ENCODE measurements at places on chromosomes 4 and X.

GRCh38 chr4:41028392-41029076 is 185.8 kb downstream of the APBB2 start:
- no peak for DNase-seq

DNA sequence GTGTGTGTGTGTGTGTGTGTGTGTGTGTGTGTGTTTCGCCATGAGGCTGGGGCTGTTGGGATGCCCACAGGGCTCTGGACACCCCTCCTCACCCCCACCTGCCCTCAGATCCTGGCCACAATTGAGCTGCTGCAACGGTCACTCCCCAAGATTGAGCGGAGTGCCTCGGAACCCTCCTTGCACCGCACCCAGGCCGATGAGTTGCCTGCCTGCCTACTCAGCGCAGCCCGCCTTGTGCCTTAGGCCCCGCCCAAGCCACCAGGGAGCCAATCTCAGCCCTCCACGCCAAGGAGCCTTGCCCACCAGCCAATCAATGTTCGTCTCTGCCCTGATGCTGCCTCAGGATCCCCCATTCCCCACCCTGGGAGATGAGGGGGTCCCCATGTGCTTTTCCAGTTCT is 10.2 kb downstream of the ARAF start:
- DNase-seq: no peak

GRCh38 chrX:39159921-39160507 is 358.8 kb downstream of the MID1IP1 start:
- DNase-seq: no peak

- no peak for DNase-seq
These were observed 125.4 kb downstream of the ATXN3L start for GRCh38 chrX:13194291-13195103.

DNA sequence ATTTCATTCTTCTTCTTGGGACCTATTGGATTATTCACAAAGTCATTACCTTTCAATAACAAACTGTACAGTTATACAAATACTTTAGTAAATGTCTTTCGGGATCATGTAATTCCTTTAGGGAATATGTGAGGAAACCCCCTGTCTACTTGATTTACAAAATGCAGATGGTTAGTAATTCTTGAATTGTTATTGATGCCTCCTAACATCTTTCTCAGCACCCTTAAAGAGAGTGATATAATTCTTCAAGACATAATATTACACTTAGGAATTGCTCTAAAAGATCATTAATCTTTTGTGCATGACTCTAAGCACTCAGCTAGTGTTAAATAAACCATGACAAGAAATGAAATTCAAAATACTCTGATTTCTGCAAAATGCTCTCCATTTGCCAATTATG is 988.1 kb upstream of the HS3ST1 start:
- DNase-seq: no peak

GRCh38 chrX:274904-275475 is 6.2 kb upstream of the PLCXD1 start:
- DNase-seq: peak; percentile 35

DNA sequence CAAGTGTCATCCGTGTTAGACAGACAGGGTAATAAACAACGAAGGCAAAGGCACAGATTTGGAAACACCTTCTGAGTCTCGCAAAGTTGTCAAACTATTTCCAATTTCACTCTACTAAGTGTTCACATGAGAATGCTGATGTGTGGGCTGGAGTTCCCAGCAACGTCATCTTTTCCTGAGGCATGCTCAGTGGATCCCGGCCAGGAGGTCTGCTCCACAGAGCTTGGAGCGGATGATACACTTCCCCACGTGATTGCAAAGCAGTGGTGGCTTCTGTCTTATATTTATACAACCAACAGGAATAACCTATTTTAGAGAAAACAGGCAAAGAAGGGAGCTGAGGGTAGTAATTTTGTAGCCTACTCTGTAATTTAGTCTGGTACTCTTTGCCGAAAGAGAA is 40.1 kb upstream of the PDK3 start:
- no peak for DNase-seq

DNA sequence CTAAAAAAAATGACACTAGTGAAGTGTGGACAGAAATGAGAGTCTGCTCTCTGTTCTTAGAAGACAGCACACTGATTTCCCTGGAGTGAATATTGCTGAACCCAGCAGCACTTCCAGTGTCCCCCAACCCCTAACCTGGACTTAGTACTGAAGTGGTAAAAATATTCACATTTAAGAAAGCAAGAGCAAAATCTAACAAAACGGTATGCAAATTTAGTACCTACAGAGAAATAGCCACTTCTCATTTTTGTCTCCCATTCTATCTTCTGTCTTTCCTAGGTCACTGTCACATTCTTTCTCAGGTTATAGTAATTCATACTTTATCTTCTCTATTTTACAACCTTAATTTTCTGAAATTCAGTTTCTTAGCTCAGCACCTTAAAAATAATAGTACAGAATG is 274.7 kb downstream of the CFAP299 start:
- DNase-seq: no peak

- no peak for DNase-seq
These were observed 37.8 kb downstream of the SPCS3 start for GRCh38 chr4:176357359-176358082.

DNA sequence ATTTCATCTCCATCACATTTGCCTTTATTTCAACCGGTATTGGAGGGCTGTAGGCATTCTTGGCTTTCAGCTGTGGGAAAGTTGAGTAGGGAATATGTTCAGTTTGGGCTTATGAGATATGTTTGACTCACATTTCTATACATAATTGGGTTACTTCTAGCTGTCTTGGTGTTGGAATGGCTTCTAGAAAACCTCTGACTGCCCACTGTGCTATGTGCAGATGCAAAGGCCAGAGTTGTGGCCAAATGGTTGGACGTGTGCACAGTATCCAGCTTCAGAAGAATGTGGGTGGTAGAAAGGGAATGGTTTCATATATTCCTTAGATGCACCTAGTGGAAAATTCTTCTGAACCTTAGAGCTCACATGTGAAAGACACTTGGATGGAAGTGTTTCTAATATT is 92.6 kb upstream of the H2AZ1 start:
- no peak for DNase-seq

DNA sequence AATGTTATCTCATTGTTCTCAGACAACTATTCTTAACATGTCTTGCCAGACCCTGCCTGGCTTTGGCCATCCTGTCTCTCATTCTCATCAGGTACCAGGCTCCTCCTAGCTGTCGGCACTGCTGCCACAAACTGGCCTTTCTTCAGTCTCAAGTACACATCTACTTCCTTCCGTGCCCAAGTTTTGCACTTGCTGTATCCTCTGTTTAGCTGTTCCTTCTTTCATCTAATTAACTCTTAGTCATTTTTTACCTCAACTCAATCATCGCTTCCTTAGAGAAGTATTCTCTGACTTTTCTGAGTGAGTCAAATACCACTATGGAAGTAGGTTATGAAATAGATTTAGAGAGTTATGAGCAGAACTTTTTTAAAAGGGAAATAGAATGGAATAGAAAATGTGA is 19.7 kb downstream of the CXCL3 start:
- no peak for DNase-seq

- no peak for DNase-seq
These were observed 113.6 kb downstream of the GLUD2 start for GRCh38 chrX:121160987-121161386.

DNA sequence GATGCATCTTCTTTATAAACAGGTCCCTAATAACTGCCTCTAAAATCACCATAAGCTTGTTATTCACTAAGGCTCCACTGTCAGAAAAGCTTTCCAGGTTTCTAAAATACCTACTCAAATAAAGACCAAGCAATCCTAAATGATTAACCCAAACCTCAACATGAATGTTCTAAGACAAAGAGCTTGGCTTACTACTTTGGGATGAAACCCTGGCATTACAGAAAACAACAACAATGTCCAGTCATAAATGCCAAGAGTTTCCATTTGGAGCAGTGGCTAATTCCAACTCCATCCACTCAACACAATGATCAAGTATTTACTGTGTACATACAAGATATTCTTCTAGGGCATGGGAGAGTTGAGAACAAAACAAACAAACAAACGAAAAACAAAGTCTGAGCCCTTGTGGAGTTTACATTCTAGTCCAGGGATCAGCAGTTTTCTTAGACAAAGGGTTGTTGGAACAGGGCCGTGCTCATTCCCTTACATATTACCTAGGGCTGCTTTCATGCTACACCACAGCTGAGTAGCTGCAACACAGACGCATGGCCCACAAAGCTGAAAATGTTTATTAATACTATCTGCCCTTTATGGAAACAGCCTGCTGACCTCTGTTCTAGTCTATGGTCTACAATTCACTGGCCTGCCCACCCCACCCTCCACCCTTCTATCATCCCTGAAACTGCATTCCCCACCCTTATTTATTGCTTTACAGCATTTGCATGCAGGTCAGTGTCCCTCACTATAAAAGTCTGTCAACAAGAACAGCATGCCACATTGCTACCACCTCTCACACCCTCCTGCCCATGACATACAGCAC is 23.7 kb downstream of the ABCG2 start:
- DNase-seq: no peak

- no peak for DNase-seq
These were observed 401.8 kb downstream of the PABPC4L start for GRCh38 chr4:133799717-133800315.

DNA sequence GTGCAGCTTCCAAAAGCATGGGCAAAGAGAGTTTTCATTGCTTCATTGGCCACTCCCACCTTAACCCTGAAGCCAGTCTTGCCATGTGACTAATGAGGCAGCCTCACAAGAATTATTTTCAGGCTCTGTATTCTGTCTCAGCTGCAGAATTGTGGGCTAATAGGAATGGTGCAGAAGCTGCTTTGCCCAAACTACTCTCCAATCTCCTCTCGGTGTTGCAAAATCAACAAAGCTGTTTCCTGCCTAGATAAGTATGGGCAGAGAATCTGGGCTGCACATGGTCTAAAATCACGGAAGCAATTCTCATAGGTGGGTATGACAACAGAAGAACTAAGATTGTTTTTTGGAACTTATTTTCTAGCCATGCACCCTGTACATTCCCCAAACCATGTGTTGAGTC is 31.4 kb downstream of the PPP1R2C start:
- DNase-seq: no peak

- DNase-seq: peak; percentile 59
These were observed 97.9 kb downstream of the COX18 start for GRCh38 chr4:72971572-72971971.

GRCh38 chr4:118389721-118390120 is 36.9 kb upstream of the PRSS12 start:
- DNase-seq: no peak

- no peak for DNase-seq
These were observed 9.0 kb upstream of the SLC25A14 start for GRCh38 chrX:130330706-130331105.

DNA sequence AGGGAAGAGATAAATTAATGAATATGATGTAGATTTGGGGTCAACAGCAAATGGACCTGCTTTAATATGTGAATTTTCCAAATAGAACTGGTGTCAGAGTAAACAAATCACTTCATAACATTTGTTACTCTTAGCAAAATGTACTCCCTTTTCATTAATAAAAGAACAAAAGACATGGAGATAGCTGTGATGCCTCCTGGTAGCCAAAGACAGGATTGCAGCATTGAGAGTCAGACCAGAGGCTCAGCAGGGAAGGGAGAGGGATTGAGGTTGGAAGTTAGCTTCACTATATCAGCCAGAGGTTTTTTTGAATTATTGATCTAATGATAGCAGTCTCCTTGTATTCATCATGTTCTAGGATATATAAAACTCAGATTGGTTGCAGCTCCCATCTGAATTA is 17.4 kb upstream of the RAB40A start:
- no peak for DNase-seq

- no peak for DNase-seq
These were observed 17.8 kb downstream of the TRIM2 start for GRCh38 chr4:153221783-153222706.

- no peak for DNase-seq
These were observed 1.1 kb downstream of the CRMP1 start for GRCh38 chr4:5891563-5892322.

- DNase-seq: no peak
These were observed 50.0 kb downstream of the SLC7A11 start for GRCh38 chr4:138192113-138192512.

GRCh38 chr4:181911420-181911819 is 331.8 kb upstream of the TENM3 start:
- DNase-seq: no peak

DNA sequence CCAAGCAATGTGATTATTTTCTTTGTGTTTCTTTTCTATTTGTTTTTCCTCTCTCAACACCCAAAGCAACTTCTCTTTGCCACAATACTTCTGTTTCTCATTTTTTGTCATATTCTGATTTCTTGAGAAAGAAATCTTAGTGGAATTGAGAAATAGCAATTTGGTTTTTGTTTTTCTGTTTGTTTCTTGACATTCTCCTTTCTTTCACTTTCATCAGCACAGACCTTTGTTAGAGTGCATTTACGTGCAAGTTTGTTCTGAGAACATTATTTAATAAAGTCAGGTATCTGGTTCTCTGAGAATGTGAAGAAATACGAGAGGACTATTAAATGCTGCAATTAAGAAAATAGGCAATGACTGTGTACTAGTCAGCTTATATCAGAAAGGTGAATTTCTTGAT is 608.1 kb upstream of the AADAT start:
- DNase-seq: no peak

DNA sequence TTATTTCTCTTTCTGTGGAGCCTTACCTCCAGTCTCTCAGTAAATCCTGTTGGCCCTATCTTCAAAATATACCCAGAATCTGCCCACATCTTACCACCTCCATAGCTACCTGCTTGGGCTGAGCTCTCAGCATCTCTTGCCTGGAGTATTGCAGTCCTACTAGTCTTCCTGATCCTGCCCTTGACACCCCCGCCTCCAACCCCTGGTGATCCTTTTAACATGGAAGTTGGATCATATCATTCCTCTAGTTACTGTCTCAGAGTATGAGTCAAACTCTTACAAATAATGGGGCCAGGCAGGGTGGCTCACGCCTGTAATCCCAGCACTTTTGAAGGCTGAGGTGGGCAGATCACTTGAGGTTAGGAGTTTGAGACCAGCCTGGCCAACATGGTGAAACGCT is 43.1 kb upstream of the SETD7 start:
- no peak for DNase-seq

DNA sequence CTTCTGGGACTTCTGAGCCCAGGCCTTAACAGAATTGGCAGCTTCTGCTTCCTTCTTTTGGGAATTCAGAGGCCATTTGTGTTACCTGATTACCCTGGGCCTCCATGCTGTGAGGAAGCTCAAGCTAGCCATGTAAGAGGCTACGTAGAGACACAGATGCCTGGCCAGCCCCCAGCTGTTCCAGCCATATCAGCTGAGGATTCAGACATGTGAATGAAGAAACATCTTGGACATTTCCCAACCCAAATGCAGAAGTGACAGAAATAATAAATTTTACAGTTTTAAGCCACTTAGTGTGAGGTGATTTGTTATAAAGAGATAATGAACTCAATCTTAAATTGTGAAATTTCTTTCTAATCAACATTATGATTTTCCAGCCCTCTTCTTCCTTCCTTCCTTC is 18.7 kb upstream of the ZNF827 start:
- DNase-seq: no peak

Data from RWPE2 (cell line).